AG08395 (cell line): ENCODE measurements at places on chromosomes 16 and 17.
A peak's percentile ranks its signal among the peaks of the same experiment; 100 is the strongest.

GRCh38 chr17:773467-774312, 8.4 kb downstream of the GLOD4 start:
- DNase-seq, result no peak

- no peak for DNase-seq
Observed at GRCh38 chr17:72790190-72790589, 302.3 kb downstream of the SLC39A11 start.

GRCh38 chr16:52234626-52235025, 312.3 kb downstream of the TOX3 start:
- no peak for DNase-seq

GRCh38 chr17:51087072-51087757, 33.5 kb downstream of the SPAG9 start:
- DNase-seq, result no peak

DNA sequence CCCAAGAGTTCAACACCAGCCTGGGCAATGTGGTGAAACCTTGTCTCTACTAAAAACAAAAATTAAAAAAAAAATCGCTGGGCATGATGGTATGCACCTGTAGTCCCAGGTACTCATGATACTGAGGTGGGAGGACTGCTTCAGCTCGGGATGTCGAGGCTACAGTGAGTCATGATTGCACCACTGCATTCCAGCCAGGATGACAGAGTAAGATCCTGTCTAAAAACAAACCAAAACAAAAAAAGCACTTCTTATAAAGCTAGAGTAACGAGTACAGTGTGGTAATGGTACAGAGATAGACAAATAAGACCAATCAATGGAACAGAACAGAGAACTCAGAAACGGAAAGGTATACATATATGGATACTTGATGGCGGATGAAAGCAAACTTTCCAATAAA, 4.4 kb downstream of the NSMCE1 start:
- no peak for DNase-seq

DNA sequence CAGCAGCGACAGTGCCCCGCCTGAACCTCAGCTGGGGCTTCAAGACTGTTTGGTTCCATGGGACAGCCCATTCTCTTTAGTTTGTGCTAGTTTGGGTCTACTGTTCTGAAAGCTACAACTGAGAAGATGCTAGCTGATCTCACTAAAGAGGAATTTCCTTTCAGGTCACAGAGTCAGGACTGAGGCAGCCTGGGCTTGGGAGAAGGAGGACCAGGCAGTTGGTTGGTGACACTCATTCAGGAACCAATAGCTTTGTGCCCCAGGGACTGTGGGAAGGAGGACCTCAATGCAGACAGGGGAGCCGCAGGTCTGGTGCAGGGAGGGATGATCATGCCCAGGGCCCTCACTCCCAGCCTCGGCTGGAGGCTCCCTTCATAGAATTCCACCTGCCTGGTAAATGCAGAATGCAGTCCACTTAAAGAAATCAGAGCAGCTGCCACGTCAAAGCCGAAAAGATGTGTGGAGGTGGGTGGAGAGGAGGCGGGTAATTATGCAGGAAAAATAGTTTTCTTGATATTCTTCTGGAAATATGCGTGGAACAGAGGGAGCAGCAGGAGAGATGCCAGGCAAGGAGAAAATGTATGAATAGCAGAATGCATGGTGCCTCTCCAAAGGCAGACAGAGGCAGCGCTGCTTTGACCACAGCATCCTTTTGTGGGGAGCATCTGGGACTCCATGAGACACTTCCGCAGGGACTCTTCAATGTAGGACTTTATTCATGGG, 32.6 kb upstream of the ZFP90 start:
- peak; percentile 58 for DNase-seq

- peak; percentile 18 for DNase-seq
Observed at GRCh38 chr16:80718480-80719220, 85.7 kb downstream of the CDYL2 start.

GRCh38 chr16:67259705-67260104, 10.9 kb downstream of the SLC9A5 start:
- no peak for DNase-seq

GRCh38 chr17:63382826-63383225, 63.3 kb downstream of the CYB561 start:
- DNase-seq, result peak; percentile 41
